Thoracic aorta (tissue), 2 donors: ENCODE measurements at places on chromosomes 11 and 22. TPM values are rescaled to one million over a fixed set of nuclear protein-coding genes. Genes with fewer than 3 reads are reported as not detected.

The ART1 gene
- not detected for total RNA-seq

The WNT11 gene
- 12.0 TPM for total RNA-seq

The INSC gene
- not detected for total RNA-seq

The YAP1 gene
- total RNA-seq = 355 TPM

The DTX4 gene
- total RNA-seq = 4.7 TPM

The PRPF19 gene
- total RNA-seq = 42.0 TPM

The OR2AG1 gene
- total RNA-seq = not detected

The DEUP1 gene
- not detected for total RNA-seq

The APOBEC3G gene
- total RNA-seq = 8.3 TPM

The VPREB3 gene
- not detected for total RNA-seq

GRCh38 chr11:67516806-67517205 is 6.4 kb downstream of the CABP2 start:
- no peak for DNase-seq

DNA sequence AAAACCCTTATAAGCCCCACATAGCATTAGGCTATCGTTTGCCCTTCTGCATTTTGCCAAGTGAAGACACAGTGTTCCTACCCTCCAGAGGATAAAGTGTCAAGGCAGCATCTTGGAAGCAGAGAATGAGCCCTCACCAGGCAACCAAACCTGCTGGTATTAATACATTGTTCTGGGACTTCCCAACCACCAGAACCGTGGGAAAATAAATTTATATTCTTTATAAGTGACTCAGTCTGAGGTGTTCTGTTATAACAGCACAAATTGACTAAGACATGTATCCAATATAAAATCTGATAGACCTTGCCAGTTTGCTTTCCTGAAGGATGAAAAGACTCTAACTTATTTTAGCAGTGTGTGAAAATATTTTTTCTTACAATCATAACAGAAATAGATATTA is 792.5 kb upstream of the LRRC4C start:
- no peak for DNase-seq

GRCh38 chr11:40754297-40754696 is 705.2 kb downstream of the LRRC4C start:
- DNase-seq = no peak

DNA sequence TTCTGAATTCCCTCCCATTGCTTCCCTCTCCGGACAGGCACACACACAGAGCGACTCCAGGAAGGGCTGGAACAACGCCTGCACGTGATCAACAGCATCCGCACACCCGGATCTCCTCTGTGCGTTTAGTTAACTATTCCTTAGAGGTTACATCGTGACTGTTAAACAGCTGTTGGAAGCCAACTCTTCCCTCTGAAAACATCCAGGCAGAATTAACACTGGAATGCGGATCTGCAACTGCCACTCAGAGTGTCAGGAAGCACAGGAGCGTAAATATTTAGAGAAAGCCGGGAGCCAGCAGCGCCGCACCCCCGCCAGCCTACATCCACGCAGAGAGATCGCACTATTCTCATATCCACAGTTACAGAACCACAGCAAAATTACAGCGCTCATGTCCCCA is 46.2 kb downstream of the SHANK2 start:
- DNase-seq = no peak

GRCh38 chr22:45229181-45229580 is 11.5 kb downstream of the KIAA0930 start:
- DNase-seq = no peak

DNA sequence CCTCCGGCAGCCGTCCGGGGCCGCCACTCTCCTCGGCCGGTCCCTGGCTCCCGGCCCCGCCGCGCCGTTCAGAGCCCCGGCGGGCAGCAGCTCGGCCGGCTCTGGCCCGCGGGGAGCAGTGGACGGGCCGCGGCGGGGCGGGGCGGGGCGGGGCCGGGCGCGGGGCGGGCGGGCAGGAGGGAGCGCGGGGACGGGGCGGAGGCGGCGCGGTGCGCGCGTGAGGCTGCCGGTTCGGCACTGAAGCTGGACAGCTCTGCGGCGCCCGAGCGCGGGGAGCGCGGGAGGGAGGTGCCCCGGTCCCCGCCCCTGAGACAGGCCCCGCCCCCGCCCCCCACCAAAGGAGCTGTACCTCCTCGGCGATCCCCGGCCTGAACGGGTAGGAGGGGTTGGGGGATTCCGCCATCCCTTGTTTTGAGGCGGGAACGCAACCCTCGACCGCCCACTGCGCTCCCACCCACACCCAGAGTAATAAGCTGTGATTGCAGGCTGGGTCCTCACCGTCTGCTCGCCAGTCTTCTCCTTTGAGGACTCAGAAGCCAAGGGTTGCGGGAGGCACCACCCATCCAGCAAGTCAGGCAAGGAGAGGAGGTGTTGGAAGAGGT is at the start of gene DRD2:
Gene DRD2, minus strand, starts transcription at position 239 of the 602 bp plus-strand sequence. CDS start 50,747 bp downstream, outside the sequence.
- DNase-seq = no peak

- DNase-seq = no peak
These were observed 12.4 kb upstream of the KLHL35 start for GRCh38 chr11:75445315-75445953.

DNA sequence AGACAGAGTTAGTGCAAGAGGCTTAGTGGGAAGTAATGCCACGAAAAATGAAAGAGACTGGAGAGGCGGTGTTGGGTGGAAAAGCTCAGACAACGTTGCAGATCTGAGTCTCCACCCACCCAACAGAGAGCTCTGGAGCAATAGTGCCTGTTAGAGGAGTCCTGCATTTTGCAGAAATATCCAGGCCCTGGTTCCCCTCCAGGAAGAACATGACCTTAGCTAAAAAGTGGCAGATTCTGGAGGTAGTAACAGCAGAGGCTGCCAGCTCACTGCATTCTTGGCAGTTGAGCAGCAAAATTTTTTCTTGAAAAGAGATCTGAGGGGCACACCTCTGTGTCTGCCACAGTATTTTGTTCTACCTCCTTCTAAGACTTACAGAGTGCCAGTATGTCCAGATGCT is 27.7 kb upstream of the BIRC3 start:
- DNase-seq = no peak

DNA sequence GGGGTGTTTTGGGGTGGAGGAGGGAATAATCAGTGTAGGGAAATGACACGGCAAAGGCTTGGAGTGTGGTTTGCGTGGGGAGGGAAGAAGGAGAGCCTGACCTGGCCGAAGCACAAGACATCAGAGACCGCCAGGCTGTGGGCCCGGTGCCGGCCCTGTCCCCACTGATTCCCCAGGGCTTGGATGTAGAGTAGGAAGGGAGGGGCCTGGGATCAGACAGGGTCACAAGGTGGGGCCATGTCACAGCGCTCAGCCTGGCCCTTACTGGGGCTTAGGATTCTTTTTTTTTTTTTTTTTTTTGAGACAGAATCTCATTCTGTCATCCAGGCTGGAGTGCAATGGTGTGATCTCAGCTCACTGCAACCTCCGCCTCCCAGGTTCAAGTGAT is 9.8 kb downstream of the PICK1 start:
- DNase-seq = no peak

- no peak for DNase-seq
These were observed 35.3 kb upstream of the HORMAD2 start for GRCh38 chr22:30044881-30045493.

DNA sequence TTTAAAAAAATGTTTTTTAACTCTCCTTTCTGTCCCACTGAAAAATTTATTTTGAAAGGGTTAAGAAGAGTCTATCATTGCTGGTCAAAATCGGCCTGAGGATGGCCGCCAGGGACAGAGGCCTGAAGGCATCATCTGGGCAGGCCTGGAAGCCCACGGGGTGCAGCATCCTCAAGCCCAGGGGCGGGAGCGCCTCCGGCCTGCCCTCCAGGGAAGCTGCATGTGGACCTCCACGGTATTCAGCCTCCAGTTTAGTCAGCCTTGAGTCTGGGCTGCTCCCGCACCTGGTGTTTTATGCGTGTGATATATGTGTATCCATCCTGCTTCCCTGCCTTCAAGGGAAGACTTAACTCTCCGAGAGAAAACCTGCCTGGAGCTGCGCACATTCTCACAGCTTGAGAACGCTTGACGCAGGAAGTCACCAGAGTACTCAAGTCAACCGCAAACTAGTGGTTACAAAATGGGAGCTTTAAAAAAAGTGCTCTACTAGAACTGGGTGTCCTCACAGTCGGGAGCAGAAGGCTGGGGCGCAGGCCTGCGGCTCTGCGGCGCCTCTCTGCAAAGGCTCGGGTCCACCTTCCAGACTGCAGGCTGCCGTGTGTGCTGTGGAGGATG is 13.6 kb upstream of the BID start:
- DNase-seq = no peak

- DNase-seq = no peak
These were observed 33.3 kb downstream of the NF2 start for GRCh38 chr22:29636751-29637150.

GRCh38 chr11:42770444-42771065 is 541.2 kb upstream of the API5 start:
- no peak for DNase-seq

DNA sequence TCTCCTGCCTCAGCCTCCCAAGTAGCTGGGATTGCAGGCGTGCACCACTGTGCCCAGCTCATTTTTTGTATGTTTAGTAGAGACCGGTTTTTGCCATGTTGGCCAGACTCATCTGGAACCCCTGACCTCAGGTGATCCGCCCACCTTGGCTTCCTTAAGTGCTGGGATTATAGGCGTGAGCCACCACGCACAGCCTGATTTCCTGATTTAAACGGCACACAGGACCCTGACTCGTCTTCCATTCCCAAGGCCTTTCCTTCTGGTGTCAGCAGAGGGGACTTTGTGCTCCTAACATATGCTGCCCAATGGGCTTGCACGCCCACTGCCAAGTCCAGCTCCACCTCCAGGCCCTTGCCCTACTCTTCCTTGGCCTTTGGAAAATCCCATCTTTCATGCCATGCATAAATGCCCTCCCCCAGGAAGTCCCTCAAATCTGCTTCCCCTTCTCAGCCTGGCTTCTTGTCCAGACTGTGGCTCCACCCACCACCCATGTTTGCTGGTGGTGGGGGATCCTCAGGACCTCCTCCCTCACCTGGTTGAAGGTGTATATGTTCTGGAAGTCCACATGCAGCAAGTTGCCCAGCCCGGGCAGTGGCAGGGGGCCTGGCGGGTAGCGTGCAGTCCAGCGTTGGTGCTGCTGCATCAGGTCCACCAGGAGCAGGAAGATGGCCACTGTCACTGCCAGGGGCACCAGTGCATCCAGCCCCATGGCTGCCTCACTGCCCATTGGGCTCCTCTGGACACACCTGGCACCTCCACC is 23.9 kb upstream of the CYP2D6 start:
- no peak for DNase-seq

GRCh38 chr11:62865635-62866034 is 15.1 kb upstream of the SLC3A2 start:
- DNase-seq = no peak

DNA sequence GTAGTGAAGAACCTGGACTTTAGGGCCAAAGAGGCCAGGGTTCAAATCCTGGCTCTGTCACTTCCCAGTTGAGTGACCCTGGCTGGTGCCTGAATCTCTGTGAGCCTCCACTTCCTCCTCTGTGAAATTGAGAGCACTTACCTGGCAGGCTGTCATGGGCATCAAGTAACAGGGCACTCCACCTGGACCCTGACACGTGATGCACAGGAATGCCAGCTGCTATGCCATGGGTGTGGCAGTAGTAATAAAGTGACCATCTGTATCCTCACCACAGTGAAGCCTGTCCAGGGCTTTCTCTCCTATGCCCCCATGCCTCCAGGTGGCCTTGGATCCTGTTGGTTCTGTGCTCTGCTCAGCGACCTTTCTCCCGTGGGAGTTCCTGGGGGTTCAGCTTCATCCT is 29.8 kb upstream of the PPP6R3 start:
- no peak for DNase-seq

- DNase-seq = no peak
These were observed 7.5 kb downstream of the CRYBB1 start for GRCh38 chr22:26610072-26610958.
